ENCODE measurements at places on chromosomes 1 and 21.

GRCh38 chr21:41048623-41049022, 119.3 kb upstream of the BACE2 start:
- DNase-seq: no peak

DNA sequence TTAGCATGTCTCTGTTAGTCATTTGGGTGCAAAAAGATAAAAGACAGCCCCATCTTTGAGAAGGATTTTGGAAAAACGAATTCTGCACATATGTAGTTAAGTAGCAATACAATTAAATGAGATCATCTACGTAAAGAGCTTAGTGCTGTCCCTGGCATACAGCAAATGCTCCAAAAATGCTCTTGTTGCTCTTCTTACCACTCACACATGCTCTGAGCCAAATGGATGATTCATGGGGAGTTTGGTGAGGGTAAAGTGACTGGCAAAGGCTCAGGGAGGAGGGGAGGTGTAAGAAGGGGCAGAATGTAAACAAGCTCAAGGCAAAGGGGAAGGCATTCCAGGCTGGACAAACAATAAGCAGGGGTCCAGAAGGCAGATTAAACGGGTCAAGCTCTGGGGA, 191.9 kb downstream of the AK5 start:
- no peak for DNase-seq

DNA sequence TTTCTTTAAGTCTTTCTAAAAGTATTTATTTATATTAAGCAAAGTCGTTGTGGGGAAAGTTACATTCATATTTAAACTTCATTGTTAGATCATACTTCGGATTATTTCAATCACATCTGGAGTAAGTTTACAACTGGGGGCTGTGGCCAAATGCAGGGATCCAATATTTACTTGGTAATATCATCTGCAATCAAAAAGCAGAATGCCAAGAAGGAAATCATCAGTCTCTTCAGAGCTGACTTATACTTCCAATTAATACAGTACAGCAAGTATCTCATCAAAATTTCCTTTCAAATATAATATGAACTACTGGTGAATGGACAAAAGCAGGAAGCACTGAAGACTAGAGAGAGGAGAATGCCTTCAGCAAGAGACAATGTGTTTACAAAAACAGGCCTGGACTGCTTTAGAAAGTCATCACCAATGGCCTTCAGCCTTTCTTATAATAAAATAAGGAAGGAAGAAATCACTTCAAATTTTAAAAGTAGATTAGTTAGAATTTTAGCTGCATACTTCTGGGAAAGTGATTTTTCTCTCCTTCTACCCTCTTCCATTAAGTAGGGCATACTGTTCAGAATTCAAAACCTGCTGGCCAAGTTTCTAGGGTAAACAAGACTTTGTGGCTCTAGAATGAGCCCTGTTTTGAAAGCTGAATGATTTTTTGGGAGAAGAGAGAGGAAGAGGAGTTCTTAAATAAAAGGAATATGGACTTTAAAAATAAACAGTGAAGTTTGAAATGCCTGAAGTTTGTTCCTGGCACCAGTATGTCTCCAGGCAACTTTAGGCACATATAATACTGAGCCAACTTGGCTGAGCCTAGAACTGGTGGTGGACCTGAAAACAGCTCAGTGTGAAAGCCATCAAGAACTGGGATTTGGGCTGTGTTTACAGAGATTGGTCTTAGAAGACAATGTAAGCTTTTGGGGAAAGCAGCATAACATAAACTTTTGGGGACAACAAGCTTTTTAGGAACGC, 22.2 kb upstream of the MYOC start:
- no peak for DNase-seq

DNA sequence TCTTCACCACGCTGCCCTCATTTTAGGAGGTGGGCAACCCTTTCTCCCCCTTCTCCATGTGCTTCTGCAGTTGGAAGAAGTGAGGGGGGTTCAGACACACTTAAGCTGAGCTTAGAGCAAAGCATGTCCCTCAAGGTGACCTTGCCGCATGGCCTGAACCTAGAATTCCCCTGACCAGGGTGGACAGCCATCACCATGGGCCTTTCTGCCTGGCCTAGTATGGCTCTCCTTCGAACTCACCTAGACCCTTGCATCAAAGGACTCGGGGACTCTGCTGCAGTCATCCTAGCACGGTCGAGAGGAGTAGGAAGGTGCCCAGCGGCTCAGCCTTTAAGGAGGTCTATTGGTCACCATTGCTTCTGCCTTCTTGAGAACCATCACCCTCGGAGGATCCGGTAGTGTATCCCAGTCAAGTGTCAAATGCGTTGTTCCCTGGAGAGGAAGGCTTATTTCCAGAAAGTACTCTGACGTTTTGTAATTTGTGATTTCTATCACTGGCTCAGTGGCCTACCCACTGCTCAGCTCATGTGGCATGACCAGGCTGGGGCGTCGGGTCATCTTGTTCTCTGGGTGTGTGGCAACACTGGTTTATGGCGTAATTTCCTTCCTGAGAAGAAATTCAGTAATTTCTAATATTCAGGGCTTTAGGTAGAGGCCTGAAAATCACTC, at the start of gene KCNE1:
TSS of gene KCNE1 (minus strand) at position 424 of the 669 bp plus-strand sequence. CDS start 62,576 bp downstream, outside the sequence.
- no peak for DNase-seq

- no peak for DNase-seq
Measured at GRCh38 chr1:83706354-83706938, 292.5 kb downstream of the TTLL7 start.

DNA sequence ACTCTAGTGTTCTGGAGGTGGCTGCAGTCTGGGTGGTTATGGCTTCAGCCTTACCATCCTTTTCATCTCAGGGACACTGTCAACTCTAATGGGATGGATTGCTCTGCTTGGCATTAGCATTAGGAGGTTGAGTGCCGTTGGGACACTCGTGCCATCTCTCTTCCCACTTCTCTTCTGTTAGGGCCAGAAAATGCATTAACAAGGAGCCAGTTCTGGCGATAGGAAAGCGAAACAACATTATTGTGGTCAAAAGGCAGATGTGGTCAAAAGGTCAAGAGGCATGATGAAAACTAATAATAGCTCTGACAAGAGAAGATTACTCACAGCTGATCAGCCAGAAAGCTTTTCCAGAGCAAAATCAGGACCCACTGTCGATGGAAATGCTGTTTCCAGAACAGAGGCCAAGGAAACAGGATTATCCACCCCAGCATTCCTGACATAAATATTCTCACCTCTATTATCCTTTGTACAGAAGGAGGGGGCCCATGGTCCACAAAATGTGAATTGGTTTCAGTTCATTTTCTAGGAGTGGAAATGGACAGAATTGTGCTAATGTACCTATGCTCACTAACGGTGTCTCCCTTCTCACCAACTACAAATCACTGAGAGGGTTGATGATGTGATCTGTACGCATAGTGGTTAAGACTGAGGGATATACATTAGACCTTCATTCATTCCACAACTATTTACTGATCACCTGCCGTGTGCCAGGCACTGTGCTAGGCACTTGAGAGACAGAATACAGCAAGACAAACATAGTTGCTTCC, 72.0 kb downstream of the ST6GALNAC5 start:
- DNase-seq: no peak

DNA sequence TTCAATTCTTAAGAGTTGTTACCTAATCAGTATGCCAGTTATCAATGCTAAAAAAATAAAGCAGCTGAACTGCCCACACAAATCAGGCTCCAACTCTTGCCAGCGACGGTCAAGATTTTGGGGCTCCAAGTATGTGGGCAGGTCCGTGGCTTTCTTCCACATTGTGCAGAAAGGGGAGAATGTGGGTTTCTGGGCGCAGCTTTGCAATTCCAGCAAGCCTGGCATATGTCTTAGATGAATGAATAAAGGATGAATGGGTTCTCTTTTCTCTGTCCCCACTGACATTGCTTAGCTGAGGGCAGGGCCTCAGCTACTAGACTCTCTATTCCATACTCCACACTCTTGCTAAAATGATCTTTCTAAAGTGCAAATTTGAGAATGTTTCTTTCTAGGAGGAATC, 42.4 kb downstream of the NENF start:
- no peak for DNase-seq

DNA sequence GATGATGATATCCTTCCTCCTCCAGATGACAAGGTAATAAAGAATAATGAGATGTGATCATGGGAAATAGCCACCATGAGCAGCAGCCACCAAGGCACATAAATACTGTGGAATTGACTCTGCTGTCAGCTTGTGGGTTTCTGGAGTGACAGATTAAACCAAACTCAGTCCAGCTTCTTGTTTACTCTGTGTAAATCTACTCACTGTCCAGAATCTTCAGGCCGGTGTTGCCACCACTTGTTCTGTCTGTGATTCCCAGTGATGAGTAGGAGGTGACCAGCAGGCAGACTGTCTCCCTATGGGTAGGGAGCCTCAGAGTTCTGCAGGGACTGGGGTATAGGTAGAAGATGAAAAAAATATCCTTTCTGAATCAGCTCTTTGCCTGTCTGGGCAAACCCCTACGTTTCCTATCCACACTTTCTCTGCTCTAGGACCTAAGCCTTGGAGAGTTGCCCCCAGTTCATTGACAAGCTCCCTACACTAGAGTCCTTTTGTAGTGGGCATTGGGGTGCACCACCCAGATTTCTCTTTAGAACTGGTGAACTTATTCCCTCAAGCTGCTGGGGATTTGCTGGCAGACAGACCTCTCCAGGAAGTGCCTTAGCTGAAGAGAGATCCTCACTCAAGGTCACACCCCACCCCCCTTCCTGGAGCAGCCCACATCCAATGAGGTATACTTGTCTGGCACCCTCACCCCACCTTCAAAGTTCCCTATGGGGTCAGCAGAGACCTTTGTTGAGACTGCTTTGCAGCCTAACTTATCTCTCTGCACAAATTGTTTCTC, 47.6 kb downstream of the ATP1A1 start:
- DNase-seq: no peak

DNA sequence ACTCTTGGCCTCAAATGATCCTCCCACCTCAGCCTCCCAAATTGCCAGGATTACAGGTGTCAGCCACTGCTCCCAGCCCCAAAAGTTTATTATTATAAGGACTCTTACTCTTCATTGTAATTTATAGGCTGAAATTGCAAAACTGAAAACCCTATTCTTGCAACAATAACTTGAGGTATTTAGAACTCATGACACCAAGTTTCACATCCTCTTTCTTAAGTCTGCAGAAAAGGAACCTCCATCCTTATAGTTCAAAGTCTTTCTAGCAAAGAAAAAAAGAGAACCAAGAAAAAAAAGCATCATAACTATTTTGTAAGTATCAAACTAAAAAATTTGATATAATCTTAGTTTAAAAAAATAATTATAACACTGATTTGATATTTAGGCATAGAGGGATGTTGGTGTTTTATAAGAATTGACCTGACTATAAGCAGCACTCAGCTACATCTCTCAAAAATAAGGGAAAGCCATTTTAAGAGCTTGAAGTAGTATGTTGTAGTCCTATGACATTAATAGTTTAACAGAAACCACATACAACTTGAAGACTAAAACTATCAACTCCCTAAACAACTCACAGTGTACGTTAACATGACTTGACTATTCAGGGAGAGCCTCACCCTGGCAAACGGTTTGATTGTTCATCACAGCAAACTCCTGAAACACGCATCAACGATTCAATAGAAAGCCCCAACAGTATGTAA, 122.4 kb downstream of the AKT3 start:
- DNase-seq: no peak

DNA sequence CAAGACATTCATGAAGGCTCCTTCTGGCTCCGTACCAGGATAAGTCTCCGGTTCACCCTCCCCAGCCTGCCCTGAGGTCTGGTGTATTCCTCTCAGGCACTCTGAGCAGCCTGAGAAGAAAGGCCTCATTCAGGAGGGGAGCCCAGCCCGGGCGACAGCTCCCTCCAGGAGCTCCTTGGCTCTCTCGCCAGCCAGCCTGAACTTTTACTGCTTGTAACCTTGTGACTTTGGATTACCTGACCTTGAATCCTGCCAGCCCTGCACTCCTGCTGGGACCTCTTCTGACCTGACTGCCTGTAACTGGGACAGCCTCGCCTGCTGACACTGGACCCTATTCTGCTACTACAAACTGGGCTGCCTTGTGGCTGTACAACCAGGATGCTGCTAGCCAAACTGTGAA, 65.8 kb downstream of the CD34 start:
- DNase-seq: no peak

DNA sequence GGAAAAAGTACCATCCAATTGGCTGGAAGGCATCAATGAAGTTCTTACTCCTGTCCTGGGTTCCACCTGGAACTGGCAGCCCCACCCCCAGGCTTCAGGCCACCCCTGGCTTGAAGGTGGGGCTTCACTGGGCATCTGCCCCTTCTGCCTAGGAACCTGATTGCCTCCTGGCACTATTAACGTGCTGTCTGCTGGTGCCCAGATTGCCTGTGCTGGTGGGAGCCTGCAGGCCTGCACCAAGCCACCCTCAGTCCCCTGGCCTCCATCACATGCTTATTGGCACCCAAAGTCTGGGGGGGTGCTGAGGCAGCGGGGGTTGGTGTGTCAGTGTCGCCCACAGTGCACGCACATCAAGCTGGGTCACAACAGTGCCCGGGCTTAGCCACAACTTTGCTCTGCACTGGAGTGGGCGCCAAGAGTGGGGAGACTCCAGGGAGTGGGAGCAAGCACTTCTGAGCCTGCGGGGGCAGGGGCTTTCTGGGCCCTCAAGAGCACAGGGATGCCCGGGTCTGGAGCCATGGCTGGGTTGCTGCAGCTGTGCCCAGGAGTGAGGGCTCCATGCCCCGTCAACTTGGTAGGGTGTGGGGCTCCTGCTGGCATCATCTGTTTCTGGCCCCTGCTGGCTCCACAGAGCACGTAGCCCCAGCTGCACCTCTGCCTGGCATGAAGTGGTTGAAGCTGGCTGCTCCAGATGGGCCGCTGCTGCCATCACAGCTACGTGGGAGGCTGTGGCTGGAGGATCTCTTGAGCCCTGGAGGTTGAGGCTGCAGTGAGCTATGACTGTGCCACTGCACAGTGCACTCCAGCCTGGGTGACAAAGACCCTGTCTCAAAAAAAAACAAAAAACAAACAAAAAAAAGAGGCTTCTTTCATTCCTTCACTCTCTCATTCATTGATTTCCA, 4.1 kb upstream of the LSM10 start:
- DNase-seq: no peak

DNA sequence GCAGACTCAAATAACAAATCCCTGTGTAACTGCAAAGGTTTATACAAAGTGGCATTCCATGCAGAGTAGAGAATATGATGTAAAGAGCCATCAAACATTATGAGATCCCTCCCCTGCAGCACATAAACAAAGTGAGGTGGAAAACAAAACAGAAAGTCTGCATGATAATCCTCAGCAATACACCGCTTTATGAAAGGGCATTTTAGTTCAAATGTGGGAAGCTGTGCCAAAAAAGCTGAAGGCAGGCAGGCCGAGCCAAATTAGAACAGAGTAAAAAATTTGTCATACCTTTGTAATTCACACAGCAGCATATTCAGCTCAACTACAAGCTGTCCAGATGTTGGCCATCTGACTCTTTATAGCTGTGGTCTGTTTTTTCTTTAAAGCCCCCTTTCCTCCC, 113.5 kb downstream of the LHX9 start:
- no peak for DNase-seq

DNA sequence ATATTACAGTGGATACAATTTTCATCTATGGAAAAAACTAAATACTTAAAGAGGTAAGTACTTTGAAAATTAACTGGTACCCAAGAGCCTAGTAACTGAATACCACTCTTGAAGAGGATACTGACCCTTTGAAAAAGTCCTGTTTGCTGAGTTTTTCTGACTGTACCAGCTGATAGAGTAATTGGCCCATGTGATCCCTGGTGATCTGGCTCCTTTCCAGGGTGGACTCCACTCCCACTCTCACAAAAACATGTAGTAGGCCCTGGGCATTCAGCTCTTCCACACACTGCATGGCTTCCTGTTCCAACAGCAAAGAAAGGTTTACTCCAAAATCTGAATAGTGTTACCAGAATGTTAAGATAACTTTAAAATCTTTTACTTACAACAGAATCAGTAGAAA, 53.6 kb upstream of the HP1BP3 start:
- no peak for DNase-seq
